Activated T-cell treated with anti-CD3 and anti-CD28 coated beads, Interleukin-2, amount 50 U/mL, for 48 hours (primary cell): ENCODE measurements at places on chromosomes 7 and 10.

GRCh38 chr7:102080434-102081243, 206.0 kb upstream of the SH2B2 start:
- no peak for DNase-seq

- peak; percentile 37 for DNase-seq
Measured at GRCh38 chr7:27172823-27173510, 1.2 kb downstream of the HOXA10 start.

- peak; percentile 67 for DNase-seq
Measured at GRCh38 chr7:102286237-102287110, at the start of gene SH2B2. Gene SH2B2 (plus strand): TSS chr7:102286868. CDS start chr7:102300551, 13,683 bp downstream.

DNA sequence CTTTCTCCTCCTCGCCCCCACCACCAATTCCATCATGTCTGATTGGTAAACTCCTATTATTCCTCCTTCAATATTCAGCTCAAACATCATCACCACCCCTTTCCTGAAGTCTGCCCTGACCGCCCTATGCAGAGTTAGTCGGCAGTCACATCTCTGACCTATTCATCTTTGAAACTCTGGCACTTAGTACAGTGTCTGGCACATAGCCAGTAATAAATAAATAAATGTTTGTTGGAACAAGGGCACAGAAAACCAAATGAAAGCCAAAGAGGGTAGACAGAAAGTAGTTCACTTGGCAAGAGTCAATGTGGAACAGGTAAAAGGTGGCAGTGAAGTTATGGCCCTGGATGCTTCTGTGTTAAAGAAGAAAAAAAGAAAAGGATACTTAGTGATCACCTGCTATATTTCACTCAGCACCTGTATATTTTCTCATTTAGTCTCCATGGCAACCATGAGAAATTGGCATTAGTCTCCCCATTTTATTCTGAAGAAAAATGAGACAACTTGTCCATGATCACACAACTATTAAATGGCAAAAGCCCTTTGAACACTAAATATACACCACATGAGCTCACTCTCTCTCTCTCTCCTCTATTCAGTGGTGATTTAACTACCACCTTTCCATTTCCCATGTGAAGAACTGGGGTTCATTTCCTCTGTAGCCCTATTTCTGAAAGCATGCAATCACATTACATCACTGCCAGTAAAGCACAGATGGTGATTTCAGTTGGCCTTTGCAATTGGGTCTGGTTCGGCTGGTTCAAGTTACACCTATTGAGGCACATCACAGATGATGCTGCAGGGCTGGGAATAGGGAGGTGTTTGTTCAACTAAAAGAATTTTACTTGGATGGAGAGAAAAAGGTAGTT, 25.3 kb downstream of the CHCHD3 start:
- DNase-seq, result no peak

DNA sequence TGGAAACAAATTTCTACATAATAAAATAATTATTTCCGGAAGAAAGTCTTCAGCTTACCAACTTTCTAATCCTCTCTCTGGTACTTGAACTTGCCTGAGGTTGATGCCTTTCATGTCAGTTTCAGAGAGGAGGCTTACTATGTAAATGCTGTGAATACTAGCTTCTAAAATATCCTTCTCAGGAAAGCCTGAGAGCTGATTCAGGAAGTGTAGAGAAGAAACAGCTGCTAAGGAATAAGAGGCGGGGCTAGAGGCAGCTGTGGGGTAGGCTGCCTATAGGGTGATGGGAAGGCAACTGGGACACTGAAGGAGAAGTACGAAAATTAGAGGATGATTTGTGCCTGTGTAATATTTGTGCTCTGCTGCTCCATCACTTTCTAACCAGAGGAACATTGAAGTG, 69.3 kb downstream of the AVL9 start:
- DNase-seq, result no peak

DNA sequence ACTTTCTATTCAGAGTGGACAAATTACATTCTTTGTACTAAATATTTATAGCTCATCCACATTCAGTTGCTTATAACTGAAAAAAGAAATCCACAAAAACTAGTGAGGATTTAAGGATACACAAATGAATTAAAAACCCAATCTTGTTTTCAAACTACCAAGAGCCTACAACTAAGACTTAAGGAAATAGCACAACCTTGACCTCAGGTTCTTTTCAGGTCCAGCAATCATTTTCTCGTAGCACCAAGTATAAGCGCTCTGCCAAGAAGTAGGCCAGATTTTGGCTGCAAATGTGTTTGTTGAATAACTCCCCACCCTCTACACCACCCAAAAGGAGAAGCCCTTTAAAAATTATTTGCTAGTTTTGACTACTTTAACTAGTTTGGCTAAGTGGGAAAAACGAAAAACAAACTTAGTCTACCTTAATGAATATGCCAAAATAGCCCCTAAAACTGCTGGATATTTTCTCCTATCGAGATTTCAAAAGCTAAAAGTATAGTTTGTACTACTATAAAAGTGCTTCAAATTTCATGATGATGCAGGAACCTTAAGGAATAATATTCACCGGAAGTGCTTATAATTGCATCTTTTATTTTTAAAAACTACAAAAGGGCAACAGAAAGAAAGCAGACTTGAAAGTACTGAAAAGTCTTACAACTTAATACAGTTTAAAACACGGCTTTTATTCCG, 2.7 kb upstream of the KMT2E start:
- DNase-seq, result no peak

DNA sequence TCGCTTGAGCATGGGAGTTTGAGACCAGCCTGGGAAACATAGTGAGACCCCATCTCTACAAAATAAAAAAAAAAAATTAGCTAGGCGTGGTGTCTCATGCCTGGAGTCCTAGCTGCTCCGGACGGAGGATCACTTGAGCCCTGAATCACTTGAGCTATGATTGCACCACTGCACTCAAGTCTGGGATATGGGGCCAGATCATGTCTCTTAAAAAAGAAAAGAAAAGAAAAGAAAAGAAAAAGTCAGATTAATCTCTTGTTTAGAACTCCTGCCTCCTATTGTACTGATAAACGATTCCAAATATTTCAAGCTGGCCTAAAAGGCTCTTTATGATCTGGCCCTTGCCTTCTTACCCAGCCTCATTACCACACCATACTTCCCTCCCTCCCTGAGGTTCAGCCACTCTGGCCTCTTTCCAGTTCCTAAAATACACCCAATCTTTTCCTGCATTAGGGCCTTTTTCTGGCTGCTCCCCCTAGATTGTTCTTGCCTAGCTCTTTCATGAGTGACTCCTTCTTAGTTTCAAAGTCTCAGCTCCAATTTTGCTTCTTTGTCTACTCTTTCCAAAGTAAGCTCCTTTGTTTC, 41.7 kb downstream of the VCL start:
- DNase-seq, result no peak

DNA sequence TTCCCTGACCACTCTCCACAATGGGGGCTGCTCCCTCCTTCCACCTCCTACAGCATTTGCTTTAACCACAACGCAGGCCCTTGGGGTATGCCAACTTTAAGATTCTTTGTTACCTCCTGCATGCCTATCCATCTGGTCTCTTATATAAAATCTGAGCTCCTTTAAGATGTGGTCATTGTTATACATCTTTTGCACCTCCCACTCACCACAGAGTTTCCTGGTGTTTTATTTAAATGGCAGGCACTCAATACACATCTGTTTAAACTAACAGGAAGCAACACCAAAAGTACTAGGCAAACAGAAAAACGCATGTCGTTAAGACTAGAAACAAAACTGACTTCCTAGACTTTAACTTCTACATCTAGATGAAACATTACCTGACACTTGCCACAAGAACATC, 36.3 kb downstream of the SLC25A13 start:
- DNase-seq, result no peak

DNA sequence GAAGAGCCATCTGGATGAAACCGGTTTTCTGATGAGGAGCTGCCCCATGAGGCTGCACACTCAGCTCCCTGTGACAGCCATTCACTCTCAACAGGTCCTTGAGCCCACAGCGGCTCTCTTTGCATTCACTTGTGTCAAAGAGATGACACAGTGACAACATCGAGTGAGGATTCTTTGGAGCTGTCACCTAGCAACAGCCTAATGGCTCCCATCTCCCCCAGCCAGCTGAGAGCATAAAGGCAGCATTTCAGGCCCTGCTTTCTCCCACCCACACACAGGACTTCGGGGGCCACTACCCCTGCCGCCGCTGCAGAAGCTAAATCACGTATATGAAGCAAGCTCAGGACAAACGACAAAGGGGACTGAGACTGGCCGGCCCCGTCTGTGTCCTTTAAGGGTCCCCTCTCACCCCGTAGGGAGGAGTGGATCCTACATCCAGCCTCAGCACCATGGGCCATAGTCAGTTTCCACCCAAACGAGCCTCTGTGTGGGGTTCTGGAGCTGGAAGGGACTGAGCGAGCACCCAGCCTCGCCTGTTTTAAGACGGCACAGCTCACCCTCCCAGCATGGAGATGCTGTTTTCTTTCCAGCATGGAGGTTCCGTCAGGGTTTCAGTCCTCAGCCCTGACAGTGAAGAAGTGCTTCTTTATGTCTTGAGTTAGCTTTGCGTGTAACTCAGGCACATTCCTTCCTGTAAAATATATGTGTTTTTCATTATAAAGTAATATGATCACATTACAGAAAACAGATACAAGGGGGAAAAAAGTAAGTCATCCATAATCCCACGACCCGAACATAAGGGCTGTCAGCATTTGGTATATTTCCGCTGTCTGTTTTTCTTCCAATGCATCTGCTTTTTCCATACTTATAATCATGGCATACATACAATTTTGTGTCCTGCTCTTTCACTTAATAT, 4.9 kb downstream of the CPA4 start:
- no peak for DNase-seq

DNA sequence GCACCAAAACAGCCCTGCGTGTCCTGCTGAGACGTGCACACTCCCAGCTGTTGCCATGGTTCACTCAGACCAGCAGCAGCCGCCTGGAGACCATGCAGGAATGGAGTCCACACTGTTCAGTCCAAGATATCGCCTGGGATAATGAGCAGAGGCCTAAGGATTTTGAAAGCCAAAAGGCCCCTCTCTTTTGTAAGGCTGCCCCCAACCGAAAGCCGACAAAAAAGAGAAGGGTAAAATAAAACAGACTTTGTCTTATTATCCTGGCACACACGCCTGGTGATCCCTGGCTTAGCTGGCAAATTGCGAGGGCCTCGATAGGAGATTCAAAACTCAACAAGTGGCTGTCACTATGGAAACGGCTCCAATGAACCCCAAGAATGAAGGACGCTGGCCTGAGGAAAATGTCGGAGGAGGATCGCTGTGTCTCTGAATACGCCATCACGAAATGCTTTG, 263.6 kb downstream of the SKIDA1 start:
- DNase-seq, result no peak

DNA sequence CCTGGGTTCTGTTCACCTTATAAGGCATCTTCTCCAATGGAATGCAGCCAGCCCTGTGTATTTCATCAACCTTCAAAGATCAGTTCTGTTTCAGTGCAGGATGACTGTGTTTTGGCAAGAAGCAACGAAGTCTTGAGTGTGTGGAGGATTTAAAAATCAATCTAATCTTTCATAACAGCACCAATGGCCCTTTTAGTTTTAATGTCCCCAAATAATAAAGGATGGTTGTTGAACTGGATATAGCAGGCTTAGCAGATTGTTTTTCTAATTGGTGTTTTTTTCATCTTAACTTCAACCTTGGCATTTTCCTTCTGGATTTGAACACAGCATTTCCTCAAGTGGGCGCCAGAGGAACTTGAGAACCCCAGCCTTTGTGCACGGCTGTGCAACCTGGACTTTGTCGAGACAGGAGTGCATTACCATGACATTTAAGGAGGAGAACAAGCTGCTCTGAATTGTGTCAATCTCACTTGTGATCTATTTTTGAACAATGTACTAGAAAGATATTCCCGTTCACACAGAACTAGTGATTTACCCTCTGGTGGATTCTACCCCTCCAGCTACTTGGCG, 313.3 kb upstream of the AKR1E2 start:
- DNase-seq, result no peak

- no peak for DNase-seq
Measured at GRCh38 chr7:136275794-136276193, 298.6 kb upstream of the MTPN start.

DNA sequence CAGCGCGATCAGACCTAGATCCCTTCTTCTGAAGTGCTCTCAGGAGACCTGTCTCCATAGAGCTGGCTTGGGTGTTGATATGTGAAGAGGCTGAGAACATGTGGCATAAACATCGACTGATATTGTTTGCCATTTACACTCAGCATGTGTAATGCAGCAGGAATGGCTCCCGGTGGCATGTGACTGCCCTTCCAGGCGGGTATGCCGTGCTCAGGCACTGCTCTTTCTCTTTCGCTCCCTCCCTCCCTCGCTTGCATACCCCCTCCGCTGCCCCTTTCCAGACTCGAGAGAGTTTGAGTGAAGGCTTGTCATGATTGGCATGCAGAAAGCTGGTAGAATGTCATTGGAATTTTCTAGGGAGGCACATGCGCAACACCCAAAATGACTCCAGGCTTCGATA, 107.3 kb upstream of the PDCD4 start:
- DNase-seq, result no peak

DNA sequence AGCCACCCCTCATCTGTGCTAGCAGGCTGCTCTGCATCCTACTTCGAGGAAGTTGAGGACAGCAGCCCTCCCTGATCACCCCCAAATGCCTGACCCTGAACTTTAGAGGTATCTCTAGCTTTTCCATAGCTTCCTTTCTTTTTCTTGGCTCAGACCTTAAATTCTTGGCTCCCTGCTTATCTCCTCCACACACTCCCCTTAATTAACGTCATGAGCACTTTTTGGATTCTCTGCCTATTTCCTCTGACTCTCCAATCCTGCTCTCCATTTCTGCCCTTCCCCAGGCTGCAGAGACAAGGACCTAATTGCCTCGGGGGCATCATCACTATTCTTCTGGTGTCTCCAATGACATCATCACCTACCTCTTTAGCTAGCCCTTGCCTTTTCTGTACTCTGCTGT, 40.8 kb upstream of the SEC61G start:
- no peak for DNase-seq

GRCh38 chr10:131806646-131807317, 94.0 kb upstream of the PPP2R2D start:
- DNase-seq, result no peak

DNA sequence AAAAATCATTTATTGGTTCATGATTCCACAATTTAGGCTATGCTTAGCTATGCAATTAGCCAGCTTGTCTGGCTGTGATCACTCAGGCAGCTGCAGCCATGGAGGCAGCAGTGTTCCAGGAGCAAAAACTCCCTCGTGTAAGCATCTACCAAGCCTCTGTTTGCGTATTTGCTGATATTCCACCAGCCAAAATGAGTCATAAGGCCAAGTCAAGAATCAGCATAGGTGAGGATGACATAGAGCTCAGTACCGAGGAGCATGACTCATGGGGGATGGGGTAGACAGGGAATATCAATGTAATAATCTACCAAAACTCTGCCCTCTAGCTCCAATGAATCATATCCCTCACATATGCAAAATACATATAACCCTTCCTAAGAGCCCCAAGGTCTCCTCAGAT, 63.3 kb downstream of the IMMP2L start:
- DNase-seq, result peak; percentile 20

- peak; percentile 44 for DNase-seq
Measured at GRCh38 chr10:72242675-72243074, 26.6 kb upstream of the ASCC1 start.
